ENCODE measurements at places on chromosomes 12 and 14.

GRCh38 chr12:1050059-1050707 is 59.2 kb downstream of the ERC1 start:
- DNase-seq: peak; percentile 43

DNA sequence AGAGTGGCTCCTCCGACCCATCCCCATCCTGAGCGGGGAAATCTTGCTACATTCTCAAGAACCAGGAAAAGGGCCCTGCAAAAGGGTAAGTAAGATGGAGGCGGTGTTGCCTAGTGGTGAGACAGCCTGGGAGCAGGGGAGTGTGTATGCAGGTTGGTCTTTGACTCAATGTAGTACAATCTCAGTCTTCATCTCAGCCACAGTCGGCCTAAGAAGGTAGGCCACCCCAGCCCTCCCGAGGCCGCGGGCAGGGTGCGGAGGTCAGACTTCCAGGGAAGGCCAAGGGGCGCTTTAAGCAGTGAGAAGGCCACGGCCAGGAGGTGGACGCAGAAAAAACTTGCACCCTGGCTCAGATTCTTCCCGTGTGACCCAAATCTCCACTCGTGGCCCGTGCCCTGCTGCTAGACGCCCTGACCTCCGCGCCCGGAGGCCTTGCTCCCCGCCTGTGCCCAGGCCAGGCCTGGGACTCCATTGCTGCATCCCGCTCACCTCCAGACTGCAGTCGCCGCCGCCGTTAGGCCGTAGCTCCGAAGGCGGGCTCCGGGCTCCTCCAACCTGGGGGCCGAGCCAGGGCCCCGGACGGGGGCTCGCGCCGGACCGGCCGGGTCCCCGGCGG is 435 bp downstream of the FOXM1 start:
- DNase-seq: peak; percentile 58

- no peak for DNase-seq
These were observed 8.6 kb downstream of the INF2 start for GRCh38 chr14:104697892-104698583.

- no peak for DNase-seq
These were observed 16.4 kb downstream of the FLRT2 start for GRCh38 chr14:85546390-85546789.

All from KBM-7 (cell line).